AML-193 (cell line): ENCODE measurements at places on chromosomes 1 and 21.

GRCh38 chr1:213622365-213623063 is 365.3 kb upstream of the PROX1 start:
- no peak for DNase-seq

DNA sequence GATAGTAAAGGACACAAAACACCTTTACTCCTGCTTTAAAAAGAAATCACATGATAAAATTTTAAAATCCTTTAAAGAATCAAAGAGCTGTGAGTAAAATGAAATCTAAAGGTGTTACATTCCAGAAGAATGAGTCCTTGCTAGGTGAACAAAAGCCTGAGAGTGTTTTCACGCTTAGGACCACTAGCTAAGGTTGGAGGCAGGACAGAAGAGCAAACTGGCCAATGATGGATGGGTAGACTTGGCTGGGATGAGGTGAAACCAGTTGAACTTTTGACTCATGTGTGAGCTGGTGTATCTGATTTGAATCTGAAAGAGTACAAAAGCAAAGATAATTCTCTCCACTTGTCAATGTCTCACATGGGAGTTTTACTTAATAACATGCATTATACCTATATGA is 35.1 kb downstream of the CATSPERE start:
- no peak for DNase-seq

- no peak for DNase-seq
Observed at GRCh38 chr1:95085376-95085775, 12.6 kb upstream of the ALG14 start.

- no peak for DNase-seq
Observed at GRCh38 chr1:21508580-21509350, 458 bp upstream of the ALPL start.

DNA sequence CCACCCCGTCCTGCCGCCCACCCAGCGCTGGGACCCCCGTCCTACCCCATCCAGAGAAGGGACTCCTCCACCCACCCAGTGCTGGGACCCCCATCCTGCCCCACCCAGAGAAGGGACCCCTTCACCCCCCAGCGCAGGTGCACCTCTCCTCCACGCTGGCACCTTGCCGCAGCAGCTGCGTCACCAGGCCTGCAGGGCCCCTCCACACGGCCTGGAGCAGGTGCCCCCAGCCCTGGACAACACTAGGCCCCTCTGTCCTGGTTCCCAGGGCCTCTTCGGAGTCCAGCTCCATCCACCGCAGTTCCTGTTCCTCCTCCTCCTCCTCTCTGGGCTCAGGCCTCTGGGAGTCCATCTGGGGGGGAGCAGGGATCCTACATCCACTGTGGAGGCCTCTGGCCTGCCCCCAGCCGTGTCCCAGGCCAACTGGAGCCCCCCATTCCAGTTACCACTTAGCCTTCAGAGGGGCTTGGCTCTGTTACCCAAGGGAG is 378 bp downstream of the ANKRD65 start:
- no peak for DNase-seq

GRCh38 chr1:171814692-171815091 is 26.6 kb upstream of the DNM3 start:
- DNase-seq: no peak

DNA sequence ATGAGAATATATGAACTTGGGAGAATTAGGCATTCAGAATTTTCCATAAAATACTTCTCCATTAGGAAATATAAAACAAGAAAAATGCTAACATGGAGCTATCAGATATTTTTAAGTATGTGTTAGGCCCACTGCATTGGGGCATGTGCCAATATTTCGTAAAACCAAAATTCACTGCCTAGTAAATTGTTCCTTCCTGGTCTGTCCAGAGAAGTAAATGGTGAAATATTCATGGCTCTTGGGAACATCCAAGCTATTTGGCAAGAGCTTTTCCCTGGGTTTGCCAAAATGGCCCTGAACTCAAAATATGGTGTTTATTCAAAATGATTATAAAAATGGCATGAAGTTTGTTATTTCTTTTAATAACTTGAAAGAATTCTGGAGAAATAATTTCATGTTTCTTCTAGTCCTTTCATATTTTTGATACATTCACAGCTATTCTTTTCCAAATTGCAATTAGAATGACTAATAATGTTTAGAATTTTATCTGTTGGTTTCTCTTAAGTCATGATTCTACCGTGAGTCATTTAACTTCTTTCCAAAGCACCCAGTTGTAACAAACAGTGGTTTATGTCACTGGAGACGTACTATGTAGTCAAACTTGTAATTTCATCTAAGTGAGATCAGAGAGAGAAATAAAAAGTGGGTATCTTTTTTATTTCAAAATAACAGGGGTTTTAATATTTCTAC is 25.7 kb upstream of the SLC19A2 start:
- DNase-seq: no peak

DNA sequence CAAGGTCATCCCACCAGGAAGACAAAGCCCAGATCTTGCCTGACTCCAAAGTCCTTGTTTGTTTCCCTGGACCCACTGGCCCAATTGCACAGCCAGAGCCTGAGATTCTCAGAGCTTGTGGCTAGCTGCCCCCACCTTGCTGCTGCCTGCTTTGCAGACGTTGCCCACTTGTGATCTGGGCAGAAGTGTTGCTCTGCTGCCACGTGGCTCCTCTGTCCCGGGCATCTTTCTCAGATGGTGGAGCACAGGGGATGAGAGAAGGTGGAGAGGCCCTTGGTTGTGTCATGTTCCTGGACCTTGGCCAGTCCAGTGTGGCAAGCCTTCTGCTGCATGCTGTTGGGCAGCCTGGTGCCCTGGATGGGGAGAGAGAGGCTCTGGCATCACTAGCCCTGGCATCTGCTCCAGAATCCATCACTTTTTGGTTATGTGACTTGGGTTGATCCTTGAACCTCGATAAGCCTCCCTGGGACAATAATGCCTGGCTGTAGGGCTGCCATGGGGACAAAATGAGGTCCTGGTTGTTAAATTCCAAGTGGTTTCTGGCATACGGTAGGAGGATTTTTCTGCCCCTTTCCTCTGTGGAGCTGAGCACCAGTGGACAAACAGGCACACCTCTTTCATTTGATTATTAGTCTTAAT is 1.5 kb upstream of the NR0B2 start:
- no peak for DNase-seq

DNA sequence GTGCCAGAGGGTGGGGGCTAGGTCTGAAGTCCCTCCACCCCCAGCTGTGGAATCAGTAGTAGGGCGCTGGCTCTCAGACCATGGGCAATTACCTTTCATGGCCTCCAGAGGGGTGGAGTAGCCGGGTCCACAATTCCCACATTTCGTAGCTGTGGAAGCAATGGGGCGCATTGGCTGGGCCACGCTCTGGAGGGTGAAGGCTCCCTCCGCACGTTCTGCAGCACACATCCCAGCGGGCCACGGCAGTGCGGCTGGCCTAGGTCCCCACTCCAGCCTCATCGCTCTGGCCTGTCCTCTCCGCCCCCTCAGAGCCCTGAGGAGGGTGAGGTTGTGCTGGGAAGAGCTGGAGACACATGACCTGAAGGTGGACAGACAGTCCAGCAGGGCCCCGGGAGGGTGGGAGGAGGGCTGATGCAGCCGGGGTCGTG is 2.9 kb downstream of the SELENBP1 start:
- no peak for DNase-seq

GRCh38 chr1:100350787-100351094 is 1.6 kb upstream of the CDC14A start:
- DNase-seq: no peak

DNA sequence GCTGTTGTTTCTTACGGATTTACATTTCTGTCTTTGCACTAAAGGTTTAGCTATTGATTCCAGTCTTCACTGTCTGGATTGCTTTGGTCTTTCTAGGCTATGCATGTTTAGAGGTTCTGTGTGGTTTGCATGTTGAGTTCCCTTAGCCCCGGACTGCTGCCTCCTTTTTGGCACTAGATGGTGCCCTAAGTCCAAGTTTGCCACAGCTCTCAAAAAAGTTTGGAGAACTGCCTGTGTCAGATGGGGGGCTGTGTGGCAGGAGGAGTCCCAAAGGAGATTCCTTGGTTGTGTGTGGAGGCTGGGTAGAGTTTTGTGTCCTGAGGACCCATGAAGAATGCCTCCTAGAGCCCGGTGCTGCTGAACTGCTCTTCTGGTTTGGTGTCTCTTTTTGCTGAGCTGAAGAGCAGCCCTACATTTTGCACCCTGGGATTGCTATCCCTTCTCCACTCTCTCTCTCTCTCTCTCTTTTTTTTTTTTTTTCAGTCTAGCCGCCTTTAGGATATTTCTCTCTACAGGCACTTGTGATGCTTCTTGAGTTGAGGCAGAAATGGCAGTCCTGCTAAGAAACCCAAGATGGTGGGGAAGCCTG is 74.4 kb downstream of the PTGS2 start:
- DNase-seq: peak; percentile 41

- no peak for DNase-seq
Observed at GRCh38 chr21:33189237-33189636, 40.5 kb upstream of the IFNAR2 start.

DNA sequence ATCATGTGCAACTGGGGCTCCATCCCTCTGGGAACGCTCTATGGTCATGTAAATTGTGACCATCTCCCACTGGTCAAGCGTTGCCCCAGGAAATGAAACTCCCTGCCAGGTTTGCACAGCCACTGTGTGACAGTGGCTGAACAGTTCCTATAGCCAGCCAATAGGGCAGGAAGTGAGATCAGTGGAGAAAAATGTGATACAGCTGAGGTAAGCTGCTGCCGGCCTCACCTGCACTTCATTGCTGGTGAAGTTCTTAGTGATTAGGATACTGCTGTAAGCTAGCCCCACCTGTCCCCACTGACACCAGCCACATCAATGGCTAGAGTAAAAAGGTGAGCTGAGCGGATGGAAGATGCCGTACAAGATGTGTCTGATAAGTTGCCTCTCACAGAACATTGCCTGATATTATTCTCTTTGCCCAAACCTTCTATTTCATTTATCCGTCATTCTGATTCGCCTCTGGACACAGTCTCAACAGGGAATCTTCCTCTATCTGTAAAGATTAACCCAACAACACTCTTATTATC is 38.4 kb upstream of the CDC42BPA start:
- DNase-seq: no peak

GRCh38 chr1:31183927-31184554 is 55.6 kb downstream of the NKAIN1 start:
- DNase-seq: no peak

DNA sequence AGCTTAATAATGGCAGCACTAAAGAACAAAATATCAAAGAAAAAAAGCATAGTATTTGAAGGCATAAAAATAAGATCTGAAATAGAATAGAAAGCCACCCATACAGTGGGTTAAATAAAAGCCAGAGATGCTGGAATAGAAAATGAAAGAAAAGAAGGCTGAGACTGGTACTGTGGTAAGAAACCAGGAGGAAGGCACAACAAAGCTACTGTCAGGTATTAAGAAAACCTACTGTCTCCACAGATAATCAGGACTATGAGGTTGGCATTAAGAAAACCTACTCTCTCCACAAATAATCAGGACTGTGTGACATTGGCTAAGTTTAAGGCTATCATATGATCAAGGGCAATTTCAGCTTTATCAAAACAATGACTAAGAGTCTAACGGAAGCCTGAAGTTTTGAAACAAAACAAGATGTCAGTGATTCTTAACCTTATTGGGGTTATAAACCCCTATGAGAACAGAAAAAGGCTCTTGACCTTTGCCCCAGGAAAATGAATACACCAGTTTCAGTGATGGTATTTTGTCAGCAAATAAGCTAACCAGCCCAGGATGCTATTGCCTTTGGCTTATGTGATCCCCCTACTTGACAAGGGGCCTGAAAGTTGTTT is 24.4 kb downstream of the MCOLN2 start:
- no peak for DNase-seq

DNA sequence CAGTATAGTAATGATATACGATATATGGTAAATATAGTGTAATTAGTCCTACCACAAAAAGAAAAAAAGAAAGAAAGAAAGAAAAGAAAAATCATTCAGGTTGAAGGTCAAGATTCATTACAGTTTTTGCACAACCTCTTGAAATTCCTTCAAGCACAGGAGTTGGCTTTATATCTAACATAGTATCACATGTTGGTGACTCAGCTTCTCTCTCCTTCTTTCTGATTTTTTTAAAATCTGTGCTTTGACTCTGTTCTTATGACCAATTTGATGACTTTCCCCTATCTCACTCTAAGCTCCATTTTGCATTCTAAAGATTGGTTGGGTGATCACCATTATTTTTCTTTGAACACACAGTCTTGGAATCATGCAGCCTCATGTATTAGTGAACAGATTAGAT is 148.2 kb upstream of the COL11A1 start:
- no peak for DNase-seq

DNA sequence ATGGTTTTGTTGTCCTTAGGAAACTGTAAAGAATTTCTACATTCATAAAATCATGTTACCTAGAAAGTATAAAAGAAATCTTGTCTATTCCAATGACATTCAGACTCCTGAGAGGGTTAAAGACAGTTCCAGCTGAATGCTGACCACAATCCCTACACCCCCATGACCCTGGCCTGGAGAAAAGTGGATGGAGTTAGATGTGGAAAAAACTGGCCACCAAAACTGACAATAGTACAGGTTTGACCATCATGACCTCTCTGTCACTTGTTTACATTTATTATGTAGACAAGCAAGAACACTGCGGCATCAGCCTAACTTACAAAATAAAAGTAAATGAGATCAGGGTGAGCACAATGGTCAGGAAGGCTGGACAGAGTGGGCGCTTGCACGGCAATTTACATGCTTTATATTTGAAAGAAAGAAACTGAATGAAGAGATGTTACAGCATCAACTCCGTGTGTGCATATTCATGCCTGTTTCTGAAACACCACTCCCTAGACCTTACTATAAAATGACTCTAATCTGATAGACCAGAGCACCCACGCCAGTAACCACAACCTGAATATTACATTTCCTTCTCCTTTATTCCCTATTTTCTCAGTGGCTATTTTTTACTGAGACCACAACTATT is 116.0 kb downstream of the ESRRG start:
- no peak for DNase-seq

- DNase-seq: no peak
Observed at GRCh38 chr1:98458511-98459485, 202.7 kb upstream of the SNX7 start.

DNA sequence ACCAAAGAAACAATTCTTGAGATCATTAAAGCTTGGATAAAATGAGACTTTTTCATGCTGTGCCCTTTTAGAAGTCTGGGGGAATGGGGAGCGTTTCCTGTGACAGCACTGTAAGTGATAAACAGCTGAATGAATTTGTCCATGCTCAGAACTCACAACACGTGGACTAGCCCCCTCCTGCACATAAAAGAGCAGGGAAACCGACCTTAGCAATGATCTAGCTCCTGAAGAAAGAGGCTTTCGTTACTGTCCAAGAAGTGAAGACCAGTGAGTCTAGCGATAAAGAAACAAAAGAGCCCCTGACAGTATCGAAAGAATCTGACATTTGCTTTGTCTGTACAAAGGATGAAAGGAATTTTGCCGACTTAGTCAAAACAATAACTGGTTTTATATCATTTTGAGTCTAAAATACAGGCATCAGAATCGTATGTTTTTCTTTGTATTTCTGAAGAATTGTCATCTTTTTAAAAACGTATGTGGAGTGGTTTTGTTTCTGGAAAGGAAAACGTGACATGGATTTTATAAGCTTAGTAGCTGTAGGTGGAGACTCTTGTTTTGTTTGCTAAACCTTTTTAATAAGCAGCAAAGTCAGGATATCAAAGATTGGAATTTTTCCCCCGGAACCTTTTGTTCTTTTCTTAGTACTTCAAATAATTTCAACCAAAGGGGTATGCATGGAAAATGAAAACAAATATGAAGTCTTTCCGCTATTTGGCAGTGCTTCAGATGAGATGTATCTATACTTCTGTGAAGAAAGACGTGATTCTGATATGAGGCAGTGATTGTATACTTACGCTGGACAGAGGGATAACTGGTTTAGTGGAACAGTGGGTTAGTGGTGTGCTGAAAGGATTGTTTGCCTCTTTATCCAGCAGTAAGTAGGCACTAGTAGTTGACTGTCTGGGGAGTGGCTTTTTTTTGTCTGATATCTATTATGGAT is 61.0 kb downstream of the MAST2 start:
- DNase-seq: no peak

- DNase-seq: no peak
Observed at GRCh38 chr1:204128464-204128963, 23.3 kb downstream of the ETNK2 start.
